ENCODE measurements at places on chromosomes 5 and 9. TPM values are rescaled to one million over a fixed set of nuclear protein-coding genes. Genes with fewer than 3 reads are reported as not detected.

Gene LPAR1
- total RNA-seq: 67.9 TPM

DNA sequence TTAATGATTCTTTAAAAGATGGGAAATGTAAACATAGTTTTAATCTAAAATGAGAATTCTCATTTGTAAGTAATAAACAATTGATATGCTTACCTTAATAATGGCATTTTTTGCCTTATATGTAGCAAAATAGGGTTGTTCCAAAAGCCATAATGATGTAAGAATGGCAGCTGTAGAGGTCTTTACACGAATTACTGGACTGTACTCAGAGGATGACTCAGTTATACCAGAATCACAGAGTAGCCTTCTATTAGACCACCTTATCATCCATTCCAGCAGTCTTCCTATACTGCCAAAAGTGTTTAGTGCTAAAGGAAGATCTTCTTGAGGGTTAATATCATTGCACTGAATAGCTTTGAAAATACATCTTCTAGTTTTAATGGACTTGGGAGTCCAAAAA, 66.5 kb downstream of the CPLANE1 start:
- no peak for DNase-seq

GRCh38 chr5:74131250-74131649, 505.3 kb downstream of the ARHGEF28 start:
- no peak for DNase-seq

Gene PCDHGA8
- 0.23 TPM for total RNA-seq

- DNase-seq: no peak
Observed at GRCh38 chr5:174073122-174073660, 27.7 kb downstream of the NSG2 start.

DNA sequence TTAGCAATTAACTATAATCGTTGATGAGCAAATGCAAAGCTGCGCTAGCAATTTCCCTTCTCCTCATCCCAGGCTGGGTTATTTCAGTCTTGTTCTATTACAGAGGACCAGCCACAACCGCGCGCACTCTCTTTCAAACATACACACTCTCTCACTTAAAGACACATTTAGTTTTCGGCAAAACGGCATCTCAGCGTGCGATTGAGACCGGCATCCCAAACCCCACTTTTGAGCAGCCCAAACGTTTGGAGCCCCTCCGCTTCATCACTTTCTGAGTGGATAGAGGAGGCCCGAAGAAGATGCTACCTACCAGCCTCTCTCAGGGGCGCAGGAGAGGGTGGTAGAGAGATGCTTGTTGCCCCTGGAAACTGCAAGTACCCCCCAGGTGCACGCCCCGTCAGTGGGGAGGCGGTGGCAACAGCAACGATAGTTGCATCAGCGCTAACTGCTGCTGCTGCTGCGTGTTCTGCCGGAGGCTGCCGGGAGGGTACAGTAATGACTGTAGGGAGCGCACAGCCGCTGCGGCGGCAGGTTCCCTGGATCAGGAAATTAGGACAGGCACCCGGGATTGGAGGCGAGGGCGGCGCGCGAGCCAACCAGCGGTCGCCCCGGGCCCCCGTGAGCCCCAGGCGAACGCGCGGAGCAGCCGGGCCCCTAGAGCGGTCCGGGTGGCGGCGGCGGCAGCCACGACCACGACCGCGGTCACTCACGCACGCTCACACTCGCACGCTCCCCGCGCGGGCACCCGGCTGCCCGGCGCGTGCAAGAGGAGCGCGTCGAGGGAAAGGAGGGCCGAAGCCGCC, 467 bp upstream of the VLDLR start:
- DNase-seq: peak; percentile 44

Gene KCNIP1
- total RNA-seq: not detected

Gene N4BP3
- 0.86 TPM for total RNA-seq

Gene ZBTB5
- total RNA-seq: 6.4 TPM

Gene PHF24
- total RNA-seq: not detected

GRCh38 chr5:91033370-91033769, 349.7 kb downstream of the ARRDC3 start:
- no peak for DNase-seq

DNA sequence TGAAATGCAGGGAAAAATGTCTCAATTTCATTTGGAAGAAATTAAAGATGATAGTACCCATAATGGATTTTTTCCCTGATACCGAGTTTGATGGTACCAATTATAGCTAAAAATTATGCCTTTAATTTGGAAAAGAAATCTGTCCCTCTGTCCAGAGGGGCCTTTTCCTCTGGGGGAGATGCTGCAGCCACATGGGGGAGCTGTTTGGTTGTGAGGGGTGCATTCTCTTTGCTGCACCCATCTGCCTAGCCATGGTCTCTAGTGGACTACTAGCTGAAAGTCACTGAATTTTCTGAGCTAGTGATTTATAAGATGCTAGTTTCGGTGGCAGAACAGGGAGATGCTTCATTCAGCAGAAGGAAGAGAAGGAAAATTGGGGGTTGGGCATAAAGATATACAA, 9.6 kb downstream of the SEC61B start:
- DNase-seq: peak; percentile 6

Gene DRD1
- total RNA-seq: not detected

- DNase-seq: no peak
Observed at GRCh38 chr5:162641142-162641813, 573.7 kb downstream of the GABRG2 start.

GRCh38 chr5:136332223-136333015, 32.9 kb downstream of the TRPC7 start:
- no peak for DNase-seq

- DNase-seq: no peak
Observed at GRCh38 chr5:88854769-88855168, 28.2 kb downstream of the MEF2C start.

DNA sequence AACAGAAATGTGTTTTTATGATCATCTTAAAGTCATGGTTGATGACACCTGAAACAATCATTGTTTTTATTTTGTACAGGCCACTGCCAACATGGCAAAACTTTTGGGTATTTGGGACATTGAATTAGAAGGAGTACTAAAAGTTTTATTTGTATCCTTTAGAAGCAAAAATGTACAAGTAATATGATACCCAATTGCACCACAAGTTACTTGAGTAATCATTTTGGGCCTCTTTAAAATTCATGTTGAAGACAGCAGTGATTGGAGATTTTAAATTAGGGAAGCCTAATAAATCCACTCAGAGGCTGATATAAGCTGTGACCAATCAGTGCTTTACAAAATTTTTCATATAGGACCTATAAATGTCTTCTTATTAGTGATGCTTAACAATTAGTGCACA, 212.9 kb downstream of the MARCHF11 start:
- no peak for DNase-seq

Gene TSSK1B
- 0.33 TPM for total RNA-seq

DNA sequence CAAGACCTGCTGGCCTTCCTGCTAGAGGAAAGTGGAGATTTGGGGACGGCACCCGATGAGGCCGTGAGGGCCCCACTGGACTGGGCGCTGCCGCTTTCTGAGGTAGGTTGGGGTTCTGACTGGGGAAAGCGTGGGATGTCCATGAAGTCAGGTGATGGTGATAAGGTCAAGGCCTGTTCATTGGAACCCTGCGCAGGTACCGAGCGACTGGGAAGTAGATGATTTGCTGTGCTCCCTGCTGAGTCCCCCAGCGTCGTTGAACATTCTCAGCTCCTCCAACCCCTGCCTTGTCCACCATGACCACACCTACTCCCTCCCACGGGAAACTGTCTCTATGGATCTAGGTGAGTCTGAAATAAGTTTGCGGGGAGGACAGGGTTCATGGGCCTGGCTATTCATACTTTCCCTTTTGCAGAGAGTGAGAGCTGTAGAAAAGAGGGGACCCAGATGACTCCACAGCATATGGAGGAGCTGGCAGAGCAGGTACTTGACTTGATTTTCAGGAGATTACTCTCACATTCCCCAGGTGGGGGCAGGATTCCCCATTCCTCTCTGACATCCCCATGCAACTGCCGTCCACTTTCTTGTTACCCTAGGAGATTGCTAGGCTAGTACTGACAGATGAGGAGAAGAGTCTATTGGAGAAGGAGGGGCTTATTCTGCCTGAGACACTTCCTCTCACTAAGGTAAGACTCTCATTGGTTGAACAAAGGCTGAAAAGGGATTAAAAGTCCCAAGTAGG, 505 bp downstream of the CREB3 start:
- DNase-seq: peak; percentile 68

Gene SREK1IP1
- 3.0 TPM for total RNA-seq

DNA sequence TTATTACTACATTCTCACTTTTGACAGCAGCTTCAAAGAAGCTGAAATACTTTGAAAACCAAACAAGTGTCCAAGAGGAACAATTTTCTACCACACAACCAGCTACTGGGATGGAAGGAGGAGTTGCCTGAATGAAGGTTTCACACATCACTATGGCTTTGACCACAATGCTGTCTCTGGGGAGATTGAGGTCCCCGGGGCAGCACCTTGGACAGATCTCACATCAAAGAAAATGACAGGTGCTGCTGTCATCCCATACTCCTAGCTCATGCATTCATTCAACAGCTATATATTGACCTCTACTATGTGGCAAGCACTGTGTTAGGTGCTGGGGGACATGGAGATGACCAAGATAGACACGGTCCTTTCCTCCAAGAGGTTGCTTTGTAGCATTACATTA, 233.2 kb upstream of the RASEF start:
- no peak for DNase-seq

Gene PPP3R2
- not detected for total RNA-seq

DNA sequence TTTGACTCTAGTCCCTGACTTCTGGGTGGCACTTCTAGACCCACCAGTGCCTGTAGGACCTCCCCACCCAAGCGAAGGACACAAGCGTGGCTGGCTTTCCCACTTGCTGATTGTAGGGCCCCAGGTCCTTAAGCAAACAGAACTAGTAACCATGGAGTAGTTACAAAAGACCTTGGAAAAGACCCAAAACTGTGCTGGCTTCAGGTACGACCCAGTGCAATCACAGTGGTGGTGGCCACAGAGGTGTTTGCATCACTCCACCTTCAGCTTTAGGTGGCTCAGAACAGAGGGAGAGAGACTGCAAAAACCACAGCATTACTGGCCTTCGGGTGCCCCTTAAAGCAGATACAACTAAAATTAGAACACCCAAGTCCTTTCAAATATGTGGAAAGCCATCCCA, 52.9 kb downstream of the SLCO4C1 start:
- DNase-seq: no peak

DNA sequence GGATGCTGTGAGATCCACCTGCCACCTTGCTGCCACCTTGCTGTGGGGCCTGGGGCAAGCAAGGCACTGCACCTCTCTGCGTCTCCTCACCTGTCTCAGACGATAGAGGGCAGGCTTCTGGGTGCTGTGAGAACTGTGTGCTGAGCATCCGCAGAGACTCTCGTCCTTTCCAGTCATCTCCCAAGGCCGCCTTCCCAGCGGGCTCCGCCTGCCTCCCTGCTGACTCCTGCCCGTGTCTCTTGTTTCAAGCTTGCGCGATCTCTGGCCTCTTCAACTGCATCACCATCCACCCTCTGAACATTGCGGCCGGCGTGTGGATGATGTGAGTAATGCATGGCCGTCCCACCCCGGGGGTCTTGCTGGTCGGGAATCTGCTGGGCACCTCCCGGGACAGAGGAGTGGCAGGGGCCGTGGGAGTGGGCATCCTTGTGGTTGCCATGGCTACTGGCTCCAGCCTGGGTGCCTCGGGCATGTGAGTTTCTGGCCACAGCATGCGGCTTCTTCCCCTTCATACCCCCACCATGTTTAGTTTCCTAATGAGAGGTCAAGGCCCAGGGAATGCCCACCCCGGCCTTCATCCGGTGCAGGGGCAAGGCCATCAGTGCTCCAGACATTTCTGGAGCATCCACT, 3.6 kb downstream of the CACFD1 start:
- no peak for DNase-seq

GRCh38 chr5:57805732-57806131, 323.1 kb upstream of the ACTBL2 start:
- DNase-seq: peak; percentile 59

Gene HAVCR2
- not detected for total RNA-seq

Gene FYB1
- 1.1 TPM for total RNA-seq

GRCh38 chr5:86442036-86442745, 175.6 kb upstream of the COX7C start:
- no peak for DNase-seq

DNA sequence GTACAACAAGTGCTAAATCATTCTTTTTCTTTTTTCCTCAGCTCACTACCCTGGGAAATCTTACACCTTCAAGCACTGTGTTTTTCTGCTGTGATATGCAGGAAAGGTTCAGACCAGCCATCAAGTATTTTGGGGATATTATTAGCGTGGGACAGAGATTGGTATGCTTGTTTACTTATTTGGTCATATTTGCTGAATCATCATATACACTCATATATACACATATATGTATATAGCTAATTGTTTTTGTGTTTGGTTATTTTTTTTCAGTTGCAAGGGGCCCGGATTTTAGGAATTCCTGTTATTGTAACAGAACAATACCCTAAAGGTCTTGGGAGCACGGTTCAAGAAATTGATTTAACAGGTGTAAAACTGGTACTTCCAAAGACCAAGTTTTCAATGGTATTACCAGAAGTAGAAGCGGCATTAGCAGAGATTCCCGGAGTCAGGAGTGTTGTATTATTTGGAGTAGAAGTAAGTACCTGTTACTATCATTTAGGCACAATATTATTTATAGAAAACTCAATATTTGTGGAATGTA, 10.4 kb downstream of the ISOC1 start:
- DNase-seq: no peak

- DNase-seq: peak; percentile 16
Observed at GRCh38 chr9:122206118-122207046, 22.4 kb downstream of the LHX6 start.

- DNase-seq: no peak
Observed at GRCh38 chr9:102967979-102968378, 27.2 kb upstream of the CYLC2 start.

Gene S100Z
- total RNA-seq: 0.11 TPM

Gene CPLANE1
- total RNA-seq: 10.8 TPM

DNA sequence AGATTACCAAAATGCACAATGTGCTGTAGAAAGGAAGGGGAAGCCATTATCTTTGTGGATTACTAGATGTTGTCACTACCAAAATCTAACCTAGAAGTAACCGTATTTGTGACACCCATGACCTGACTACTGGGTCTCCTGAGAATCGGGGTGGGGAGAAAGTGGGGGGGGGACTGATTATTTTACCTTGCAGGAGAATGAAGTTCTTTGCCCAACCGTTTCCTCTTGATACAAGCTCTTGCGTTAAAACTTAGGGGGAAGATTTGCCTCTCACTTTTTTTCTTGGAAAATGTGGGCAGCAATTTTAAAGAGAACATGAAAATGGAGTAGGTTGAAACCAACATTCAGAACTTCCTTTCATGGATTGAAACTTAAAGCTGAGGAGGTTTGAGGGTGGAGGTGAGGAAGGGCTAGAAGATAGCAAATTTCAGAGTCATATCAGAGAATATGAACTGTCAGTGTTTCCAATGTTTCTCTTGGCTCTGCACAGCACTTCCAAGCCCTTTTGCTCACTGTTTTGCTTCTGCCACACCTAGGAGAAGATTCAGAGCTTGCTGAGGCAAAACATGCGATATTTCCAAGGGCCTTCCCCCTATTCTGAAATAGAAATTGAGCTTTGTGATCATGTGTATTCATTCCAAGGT, 280.8 kb downstream of the AOPEP start:
- no peak for DNase-seq

DNA sequence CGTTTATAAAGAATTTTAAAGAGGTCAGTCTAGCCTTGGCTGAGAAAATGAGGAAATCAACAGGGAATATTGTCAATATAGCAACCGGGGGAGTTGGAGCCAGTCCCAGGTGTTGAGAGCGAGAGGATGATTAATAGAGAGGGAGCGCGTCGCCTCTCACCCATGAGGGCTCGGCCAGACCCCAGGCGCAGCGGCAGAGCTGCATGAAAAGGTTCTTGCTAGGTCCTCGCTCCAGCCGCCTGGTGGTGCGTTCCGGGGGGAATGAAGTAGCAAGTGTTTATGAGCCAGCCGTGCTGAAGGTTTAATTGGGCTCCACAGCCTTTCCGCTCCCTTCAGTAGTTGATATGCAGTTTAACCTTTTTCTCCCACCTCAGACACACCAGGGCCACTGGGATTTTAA, 167.3 kb upstream of the IRX1 start:
- DNase-seq: no peak

Measured in PC-3 (cell line).